HS-5 (cell line): ENCODE measurements at places on chromosomes 1 and 21.

DNA sequence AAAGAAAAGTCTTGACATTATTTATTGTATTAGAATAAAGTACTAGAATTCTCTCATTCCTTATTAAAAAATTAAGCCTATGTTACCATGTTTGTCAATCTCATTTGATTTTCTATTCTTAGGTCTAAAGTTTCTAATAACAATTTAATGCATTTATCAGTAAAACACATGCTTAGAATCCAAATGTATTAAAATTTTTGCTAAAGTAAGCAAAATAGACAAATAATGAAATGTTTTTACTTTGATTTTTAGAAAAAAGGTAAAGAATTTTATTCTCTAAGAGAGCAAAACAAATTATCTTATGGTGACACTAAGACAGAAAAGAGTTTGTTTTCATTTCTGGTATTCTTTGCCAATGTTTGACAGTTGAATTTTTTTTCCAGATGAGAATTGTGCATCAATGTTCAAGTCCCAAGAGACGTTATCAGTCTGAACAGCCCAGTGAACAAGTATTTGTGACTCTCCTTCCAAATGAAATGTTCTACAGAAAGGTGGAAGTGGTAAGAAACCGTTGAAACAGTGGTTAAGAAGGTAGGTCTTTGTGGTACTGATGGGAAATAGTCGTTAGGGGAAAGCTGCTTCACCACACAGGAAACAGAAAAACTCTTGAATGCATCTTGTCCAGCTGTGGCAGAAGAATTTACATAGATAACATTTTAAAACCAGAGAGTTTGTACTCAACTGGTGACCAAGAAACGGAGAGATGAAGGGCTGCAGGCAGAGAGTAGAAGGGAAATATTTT is 402.5 kb downstream of the PTPRC start:
- no peak for DNase-seq

DNA sequence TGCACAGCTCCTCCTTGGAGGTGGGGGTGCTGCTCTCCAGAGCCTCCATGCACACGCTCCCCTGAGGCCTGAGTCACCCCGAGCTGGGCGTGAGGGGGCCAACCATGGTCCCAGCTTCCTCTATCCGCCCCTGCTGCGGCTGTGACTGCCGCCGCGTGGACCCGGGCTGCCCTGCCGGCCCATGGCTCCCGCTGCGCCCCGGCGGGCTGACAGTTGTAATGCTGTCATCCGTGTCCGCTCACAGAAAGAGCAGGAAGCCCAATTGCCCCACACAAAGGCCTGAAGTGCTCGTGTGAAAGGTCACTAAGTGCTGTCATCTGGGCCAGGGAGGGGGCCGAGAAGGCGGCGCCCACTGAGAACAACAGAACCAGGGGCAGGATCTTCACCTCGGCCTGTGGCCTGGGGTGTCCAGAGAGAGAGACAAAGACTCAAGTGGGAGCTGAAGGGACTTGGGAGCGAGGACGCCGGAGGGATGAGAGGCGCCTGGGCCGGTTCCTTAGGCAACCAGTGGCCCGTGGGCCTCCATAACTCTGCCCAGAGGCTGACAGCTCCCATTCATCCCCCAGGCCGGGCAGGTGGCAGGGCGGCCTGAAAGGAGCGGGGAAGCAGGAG is 31.5 kb downstream of the OLIG1 start:
- no peak for DNase-seq

- no peak for DNase-seq
Observed at GRCh38 chr1:229133151-229133550, 137.8 kb upstream of the RAB4A start.

GRCh38 chr1:173353350-173353749 is 123.8 kb upstream of the PRDX6 start:
- DNase-seq: no peak

GRCh38 chr21:44761011-44761729 is 40.5 kb downstream of the UBE2G2 start:
- DNase-seq: no peak

DNA sequence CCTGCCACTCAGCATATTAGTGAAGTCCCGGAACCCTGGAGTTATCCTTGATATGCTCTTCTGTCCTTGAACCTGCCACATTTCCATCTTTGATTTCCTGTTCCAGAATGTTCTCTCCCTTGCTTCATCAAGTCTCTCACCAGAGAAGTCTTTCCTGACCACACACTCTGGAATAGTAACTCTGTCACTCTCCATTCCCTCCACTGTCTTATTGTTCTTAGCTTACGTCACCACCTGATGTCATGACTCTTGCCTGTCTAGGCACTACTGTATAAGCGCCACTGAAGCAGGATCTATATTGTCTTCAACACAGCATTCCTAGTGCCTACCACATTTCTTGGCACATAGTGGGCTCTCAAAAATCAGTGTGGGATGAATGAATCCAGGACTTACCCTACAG is 65.4 kb upstream of the SMYD2 start:
- no peak for DNase-seq

- DNase-seq: no peak
Observed at GRCh38 chr1:81340239-81340638, 460.5 kb upstream of the ADGRL2 start.

DNA sequence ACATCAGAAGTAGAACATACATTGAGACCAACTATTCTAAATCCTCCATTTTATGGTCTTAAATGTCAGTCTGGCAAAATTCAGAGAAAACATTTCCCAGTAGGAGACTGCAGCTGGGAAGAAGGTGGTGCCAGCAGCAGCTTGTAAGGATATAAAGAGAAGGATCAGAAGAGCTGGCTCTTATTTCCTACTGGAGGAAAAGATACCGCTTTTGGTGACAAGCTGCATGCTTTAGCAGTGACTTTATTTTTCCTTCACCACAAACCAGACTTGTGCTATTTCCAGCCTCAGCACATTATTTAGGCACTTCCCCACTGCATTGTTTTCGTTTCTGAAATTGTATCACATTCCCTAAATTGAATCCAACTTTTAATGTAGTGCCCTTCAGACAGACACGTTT is 28.4 kb downstream of the RNF11 start:
- DNase-seq: peak; percentile 78

GRCh38 chr21:35202431-35202830 is 153.3 kb upstream of the RUNX1 start:
- no peak for DNase-seq

DNA sequence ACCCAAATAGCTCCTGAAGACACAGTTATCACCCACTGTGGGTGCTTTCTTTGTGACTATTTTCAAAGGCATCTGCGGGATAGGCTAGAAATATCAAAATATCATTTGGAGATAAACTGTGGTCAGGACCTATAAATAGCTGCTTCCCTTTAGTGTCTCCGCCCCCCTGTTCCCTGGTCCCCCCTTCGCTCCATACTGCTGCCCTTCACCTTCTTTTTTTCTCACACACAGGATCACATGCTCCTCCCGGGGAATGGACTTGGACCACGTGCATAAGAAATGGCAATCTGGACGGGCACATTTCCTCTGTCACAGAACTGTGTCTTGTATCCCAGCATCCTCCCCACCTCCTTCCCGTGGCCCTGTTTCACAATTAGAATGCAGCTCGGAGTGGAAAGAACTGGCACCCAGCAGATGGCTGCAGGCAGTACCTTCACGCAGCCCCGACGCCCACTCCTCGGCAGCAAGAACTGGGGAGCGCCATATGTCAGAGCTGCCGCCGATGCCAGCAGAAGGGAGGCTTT is 68.8 kb upstream of the SSX2IP start:
- DNase-seq: no peak

DNA sequence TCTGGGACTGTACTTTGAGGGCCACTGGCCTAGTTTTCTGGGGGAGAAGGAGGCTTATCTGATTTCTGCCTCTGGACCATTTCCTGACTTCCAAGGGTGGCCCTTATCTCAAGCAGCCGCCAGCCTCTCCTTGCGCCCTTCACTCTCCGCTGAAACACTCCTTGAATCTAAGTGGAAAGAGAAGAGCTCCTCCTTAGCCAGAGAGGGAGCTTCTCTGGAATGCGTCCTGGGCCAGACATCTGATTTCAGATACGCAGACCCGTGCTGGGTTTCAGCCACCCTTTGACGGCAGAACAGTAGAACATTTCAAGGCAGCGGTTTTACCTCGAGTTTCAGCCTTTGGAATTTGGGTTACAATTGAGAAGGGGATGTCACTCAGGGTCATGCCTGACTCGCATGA is 308.0 kb downstream of the CAMTA1 start:
- DNase-seq: no peak

- DNase-seq: peak; percentile 22
Observed at GRCh38 chr1:13700521-13701270, 708 bp downstream of the PRDM2 start.

- peak; percentile 82 for DNase-seq
Observed at GRCh38 chr1:16139473-16139962, 16.4 kb downstream of the EPHA2 start.

- no peak for DNase-seq
Observed at GRCh38 chr1:29502911-29503840, 266.9 kb downstream of the PTPRU start.

DNA sequence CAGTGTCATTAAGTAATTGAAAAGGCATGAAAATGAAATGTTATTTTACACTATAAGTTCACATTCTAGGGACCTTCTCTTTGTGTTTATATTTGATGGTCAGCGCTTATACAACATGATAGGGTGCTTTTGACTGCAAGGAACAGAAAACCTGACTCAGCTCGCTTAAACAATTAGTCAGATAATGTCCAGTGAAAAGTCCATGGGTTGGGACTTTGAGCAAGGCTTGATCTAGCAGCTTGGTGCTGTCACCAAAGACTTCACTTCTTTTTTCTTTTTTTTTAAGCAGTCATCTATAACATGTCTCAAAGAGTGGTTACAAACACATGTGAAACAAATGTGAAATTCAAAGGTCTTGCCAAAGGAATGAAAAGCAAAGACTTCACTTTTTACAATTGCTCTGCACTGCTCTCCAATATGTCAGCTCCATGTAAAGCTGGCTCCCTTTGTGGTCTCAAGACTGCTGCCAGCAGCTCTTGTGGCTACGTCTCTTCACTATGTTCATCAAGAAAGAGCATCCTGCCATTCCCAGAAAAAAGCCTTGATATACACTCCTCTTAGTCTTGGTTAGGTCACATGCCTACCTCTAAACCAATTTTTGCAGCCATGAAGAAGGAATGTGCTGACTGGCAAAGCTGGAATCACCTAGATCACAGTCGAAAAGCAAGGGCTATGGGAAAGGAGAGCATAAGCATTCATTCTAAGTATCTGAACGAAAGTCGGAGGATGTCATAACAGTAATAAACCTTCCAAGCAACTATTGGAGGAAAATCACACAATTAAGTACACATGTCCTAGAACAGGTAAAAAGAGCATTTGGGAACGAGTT is 15.2 kb downstream of the F3 start:
- no peak for DNase-seq

DNA sequence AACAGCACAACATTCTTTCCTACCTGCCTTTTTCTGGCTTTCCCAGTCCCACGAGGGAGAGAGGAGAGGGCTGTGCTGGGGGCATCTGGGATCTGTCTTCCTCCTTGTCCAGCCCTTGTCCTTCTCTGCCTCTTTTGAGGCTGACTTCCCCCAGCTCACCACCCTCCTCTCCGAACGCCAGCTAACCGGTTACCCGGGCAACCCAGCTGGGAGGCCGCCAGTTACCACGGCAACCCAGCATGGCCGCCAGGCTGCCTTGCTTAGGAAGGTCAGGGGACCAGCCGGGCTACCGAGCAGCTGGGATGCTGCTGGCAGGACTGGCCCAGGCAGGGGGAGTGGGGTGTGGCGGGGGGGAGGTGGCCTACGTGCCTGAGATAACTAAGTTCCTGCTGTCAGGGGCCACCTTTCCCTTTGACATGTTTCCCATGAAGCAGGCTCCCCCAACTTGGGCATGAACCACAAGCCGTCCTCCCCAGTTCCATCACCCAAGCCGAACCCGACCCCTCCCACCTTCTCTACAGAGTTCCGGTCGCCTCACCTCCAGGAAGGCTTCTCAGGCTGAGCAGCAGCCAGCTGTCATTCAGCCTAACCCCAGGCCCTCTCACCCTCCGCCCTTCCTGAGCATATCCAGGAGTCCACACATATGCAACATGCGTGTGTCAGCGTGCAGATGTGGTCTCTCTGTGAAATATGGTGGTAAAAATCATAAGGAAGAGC is 8.7 kb downstream of the PLEKHA6 start:
- DNase-seq: no peak

DNA sequence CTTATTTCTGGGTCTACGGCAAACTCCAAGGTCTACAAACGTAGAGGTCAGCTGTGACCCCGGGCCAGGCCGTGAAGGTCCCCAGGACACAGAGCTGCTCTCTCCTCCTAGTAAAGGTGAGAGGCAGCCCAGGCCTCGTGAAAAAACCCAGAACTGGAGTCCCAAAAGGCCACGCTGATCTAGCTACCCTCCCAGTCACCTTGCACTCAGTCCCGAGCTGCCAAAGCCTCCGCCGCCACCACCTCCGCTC is 125 bp downstream of the ATP5PF start:
- DNase-seq: no peak

- no peak for DNase-seq
Observed at GRCh38 chr1:155871390-155871789, 12.0 kb downstream of the SYT11 start.

DNA sequence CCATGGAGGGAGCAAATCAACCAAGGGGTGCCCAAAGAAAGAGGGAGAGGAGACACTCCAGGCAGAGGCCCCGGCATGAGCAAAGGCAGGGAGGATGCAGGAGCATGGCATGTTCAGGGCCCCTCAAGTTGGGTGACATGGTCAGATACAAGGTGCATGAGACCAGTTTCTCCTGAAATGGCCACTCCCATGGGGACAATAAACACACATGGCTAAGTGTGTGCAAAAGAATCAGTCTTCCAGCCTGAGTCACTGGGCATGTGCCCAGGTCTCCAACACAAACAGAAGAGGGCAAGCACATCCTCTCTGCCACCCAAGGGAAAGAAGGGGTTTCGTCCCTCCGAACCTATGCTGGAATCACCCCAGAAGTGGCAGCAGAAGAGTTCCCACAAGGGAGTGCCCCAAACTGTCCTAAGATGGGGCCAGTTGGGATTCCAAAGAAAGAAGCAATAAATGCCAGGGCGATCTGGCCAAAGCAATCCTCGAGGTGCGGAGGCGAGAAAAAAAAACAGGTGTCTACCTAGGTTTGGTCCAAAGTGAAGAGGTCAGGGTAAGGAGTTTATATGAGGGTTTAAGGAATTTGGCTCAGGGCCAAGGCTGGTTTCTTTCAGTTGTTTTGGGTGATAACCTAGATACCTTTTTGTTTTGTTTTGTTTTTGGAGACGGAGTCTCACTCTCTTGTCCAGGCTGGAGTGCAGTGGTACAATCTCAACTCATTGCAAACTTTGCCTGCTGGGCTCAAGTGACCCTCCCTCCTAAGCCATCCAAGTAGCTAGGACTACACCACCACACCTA is 13.2 kb downstream of the CASP9 start:
- no peak for DNase-seq

GRCh38 chr1:25553749-25554429 is 10.5 kb downstream of the LDLRAP1 start:
- no peak for DNase-seq
